ENCODE measurements at places on chromosomes 2 and 18.

DNA sequence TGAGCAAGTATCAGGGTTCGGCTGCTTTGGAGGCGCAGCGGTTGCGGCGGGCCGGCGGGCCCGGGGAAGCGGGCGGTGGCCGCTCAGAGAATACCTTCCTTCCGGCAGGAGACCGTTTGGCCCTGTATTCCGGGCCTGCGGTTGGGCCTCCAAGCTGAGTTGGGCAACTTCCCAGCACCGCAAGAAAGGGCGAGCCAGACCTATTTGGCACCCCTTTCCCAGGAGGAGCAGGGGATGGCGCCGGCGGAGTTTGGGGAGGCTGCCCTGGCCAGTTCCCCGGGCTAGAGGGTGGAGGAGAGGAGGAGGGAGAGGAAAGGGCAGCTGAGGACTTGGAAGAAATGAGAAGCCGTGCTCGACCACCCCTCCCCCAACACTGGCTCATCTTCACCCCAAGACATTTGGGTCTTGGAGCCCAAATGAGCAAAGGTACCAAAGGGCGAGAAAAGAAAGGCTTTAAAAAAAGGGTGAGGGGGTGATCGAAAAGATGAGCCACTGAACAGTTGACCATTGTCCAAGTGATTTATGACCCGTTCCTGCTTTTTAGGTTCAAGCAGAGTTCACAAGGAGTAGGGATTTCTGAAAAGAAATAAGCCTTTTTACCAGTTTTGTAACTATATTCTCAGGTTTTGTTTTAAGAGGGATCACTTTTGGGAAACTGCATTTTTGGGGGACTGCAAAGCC lies 8.4 kb downstream of the HOXD3 start:
- DNase-seq, result no peak

DNA sequence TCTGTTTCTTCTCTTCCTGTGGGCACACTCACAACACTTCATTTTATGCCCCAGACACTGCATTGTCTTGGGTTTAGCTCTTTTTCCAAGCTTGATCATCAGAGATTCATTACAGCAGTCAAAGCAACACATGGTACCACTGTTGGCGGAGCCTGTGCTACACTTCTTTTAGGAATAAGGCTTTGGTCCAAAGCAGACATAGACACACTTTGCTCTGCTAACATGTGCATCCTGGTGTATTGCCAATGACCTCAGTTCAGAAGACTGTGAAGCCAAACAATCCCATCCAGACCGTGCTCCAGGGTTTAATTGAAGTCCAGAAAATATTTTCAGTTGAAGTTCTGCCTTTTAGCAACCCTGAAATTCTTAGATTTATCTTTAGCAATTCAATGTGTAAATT lies 354.6 kb upstream of the RAB12 start:
- no peak for DNase-seq

DNA sequence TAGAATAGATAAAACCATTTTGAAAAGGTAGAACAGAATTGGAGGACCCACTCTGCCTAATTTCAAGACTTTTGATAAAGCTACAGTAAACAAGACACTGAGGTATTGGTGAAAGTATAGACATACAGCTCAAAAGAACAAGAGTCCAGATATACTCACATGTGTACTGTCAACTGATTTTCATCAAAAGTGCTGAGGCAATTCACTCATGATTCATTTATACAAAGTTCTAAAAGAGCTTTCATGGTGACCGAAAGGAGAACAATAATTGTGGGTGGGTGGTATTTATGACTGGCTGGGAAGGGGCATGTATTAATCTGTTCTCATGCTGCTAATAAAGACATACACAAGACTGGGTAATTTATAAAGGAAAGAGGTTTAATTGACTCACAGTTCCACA lies 7.3 kb downstream of the MAP4K3 start:
- DNase-seq, result no peak

DNA sequence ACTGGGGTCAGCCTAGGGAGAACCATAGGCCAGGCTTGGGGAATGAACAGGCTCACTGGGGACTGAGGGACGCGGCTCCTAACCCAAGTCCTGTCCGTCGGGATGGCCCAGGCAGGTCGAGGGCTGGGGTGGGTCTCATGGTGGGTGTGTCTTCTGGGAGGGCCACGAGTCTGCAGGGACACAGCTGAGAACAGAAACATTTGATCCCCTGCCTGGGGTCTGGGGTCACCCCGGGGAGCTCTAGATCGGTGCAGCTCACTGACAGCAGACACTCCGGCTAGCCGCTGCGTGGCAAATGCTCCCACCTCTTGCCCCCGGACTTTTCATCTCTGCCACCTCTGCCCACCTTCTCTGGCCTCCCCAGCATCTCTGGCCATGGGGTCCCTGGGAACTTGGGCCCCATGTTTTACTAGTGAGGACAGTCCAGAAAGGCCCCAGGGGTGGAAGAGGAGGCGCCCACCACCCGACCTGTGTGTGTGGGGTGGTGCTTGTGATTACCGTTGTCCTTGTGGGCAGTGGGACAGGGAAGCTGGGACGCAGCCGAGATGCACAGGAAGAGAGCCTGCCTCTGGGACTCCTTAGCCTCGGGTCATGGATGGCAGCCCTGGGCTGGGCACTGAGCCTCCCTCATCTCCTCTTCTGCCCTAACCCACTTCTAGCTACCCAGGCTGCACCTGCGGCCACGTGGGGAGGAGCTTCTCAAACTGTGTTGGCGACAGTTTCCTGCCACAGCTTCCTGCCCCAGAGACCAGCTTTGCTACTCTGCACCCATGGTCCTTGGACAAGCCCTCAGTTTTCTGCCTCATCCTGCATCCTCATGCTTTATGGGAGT lies 4.9 kb downstream of the ZAP70 start:
- no peak for DNase-seq

- no peak for DNase-seq
Observed at GRCh38 chr2:236165842-236166795, 2.1 kb downstream of the GBX2 start.

- peak; percentile 80 for DNase-seq
Observed at GRCh38 chr18:22170421-22171257, 1.2 kb downstream of the GATA6 start.

DNA sequence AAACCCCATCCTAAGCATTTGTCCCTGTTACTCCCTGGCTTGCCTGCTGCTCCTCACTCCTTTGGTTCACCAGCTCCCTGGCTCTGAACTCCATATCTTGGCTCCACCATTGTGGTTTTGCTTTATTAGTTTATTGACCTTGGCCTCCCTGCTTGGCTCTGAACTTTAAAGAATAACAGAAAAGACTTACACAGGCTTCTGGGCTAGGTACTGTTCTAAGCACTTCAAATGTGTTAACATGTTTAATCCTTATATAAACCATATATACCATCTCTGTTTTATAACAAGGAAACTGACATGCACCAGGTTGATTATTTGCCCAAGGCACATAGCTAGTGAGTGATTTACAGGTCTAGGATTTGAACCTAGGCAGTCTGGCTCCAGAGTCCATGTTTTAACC lies 149.7 kb upstream of the CAPN13 start:
- no peak for DNase-seq

DNA sequence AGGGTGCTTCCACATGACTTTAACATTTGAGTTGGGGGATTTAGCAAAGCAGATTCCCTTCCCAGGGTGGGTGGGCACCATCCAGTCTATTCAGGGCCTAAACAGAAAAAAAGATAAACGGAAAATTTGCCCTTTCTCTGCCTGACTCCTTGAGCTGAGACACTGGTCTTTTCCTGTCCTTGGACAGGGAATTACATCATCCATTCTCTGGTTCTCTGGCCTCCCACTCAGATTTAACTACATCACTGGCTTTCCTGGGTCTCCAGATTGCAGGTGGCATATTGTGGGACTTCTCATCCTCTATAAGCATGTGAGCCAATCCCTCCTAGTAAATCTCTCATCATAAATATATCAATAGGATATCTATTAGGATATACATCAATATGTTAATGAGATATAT lies 25.8 kb downstream of the CAPN13 start:
- DNase-seq, result no peak

- no peak for DNase-seq
Observed at GRCh38 chr2:103785432-103785831, 1023.6 kb downstream of the TMEM182 start.

GRCh38 chr2:67997528-67997900 lies 65.3 kb downstream of the C1D start:
- DNase-seq, result peak; percentile 74

- DNase-seq, result no peak
Observed at GRCh38 chr2:230660294-230661060, 52.2 kb upstream of the CAB39 start.

DNA sequence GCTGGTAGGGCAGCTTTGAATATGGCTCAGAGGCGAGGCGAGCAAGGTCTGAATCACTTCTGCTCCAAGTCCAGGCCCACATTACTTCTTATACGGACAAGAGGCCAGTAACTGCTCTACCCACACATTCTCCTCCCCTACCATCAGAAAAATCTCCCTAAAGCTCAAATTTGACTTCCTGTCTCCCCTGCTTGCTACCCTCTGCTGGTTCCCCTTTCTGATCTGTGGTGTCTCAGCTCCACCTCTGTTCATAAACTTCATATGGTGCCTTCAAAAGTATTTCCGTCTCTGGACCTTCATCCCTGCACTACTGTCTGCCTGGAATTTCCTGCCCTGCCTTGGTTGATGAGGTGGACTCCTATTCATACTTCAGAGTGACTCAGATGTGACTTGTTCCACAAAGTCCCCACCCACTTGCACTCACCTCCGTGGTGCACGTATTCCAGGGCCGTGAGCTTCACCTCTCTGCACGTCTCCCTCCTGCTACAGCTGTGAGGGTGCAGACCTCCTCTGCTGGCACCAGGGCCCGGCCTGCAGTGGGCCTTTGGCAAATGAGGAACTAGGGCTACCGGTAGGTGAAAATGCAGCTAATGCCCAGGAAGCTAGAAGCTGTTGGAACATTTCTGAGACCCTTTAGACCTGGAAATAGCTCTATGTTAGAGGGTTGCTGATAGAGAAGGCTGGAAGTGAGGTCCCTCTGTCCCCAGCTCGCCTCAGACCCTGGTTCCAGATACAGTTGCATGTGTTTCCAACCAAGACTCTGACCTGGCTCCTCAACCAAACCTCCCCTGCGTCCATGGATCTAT lies 24.6 kb upstream of the KCMF1 start:
- DNase-seq, result peak; percentile 92
